ENCODE measurements at places on chromosomes 5 and 9. TPM values are rescaled to one million over a fixed set of nuclear protein-coding genes. Genes with fewer than 3 reads are reported as not detected.

DNA sequence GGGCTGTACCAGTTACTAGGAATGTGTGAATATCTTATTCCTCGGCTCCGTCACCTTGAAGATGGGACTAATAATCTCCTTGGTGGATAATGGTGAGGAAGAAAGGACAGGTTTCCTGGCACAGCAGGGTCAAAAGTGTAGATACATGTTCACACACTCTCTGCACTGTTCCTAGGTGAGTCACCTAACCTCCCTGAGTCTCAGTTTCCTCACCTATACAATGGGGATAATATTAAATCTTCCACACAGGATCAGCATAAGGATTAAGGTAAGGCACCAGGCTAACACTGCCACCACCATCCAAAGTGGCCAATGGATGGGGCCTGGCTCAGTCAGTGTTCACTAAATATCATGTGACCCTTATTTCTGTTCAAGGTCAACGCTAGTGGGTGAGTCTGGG is 66.9 kb downstream of the PSMB7 start:
- no peak for DNase-seq

The CARD9 gene
- 1.0 TPM for total RNA-seq

The LCN15 gene
- not detected for total RNA-seq

The SDHA gene
- 150 TPM for total RNA-seq

Measured in fibroblast of lung (primary cell).